ENCODE measurements at places on chromosomes 12 and 14. TPM values are rescaled to one million over a fixed set of nuclear protein-coding genes. Genes with fewer than 3 reads are reported as not detected.

The PARPBP gene
- total RNA-seq = 0.33 TPM

The CLEC1B gene
- total RNA-seq = not detected

DNA sequence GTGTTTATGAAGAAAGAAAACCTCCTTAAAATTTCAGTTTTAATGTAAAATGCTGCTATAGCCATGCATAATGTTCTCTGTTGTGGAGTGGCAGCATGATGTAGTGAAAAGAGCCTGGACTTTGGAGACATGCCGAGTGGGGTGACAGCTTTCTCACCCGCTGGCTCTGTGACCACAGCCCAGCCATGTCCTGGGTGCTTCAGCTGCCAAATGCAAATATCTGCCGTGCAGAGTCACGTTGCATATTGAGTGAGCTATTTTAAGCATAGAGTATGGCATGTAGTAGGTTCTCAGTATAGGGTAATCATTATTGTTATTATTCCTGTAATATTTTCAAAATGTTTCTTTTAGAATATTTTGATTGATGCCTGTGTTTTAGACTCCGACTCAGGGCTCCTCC, 15.5 kb upstream of the TCTN2 start:
- peak; percentile 55 for DNase-seq

DNA sequence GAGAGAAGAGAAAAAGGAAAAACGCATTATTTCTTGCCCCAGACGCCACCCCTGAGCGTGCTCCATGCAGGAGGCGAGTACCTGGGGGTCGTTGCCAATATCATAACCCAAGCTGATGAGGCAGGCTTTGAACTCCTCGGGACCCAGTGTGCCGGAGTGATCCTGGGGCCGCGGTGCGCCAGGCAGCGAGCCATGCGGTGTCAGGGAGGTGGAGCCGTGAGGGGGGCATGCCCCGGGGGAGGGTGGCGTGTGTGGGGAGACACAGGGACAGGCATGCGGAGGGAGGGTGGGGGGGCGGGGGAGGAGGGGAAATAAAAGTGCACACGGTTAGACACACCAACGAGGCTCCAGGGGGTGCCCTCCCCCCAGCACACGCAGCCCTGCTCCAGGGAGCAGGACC, 86.0 kb upstream of the ZFP36L1 start:
- DNase-seq = no peak

DNA sequence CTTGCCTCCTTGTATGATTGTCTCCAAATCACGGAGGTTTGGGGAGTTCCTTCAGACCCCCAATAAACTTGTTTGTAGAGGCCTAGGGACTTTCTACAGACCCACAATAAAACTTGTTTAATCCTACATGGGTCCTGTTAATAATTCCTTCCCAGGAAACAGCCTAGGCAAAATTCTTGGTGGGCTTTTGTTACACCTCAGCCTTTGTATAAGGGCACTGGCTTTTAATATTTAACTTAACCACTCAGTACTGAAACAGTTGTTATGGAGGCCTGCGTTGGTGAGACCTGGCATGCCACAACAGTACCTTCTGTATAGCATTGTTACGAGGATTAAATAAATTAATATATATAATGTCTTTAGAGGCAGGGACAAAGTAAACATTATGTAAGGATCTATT, 32.7 kb upstream of the FAR2 start:
- no peak for DNase-seq

The CAPS2 gene
- 13.4 TPM for total RNA-seq

The SOCS4 gene
- total RNA-seq = 18.1 TPM

The LRRC9 gene
- total RNA-seq = 0.19 TPM
